ENCODE measurements at places on chromosomes 7 and 10.

- no peak for DNase-seq
Observed at GRCh38 chr7:157922576-157922975, 585.8 kb downstream of the DNAJB6 start.

GRCh38 chr7:107228291-107228690 lies 59.5 kb downstream of the HBP1 start:
- no peak for DNase-seq

GRCh38 chr10:68139448-68140272 lies 30.4 kb downstream of the MYPN start:
- no peak for DNase-seq

DNA sequence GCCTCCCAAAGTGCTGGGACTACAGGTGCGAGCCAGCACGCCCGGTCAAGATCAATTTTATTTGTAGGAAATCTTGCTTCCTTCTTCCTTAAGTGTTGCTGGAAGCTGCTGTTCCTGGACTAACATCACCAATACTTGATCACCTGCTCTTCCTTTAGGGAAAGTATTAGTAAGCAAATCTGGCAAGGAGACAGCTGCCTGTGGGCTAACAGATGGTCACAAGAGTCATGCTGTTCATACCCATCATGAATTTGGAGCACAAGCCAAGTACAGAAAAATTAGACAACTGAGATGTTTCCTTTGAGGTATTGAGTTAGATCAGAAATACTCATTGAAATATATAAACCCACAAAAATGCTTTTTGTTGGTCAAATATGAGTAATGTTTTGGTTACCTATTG lies 27.9 kb downstream of the BAIAP2L1 start:
- DNase-seq, result no peak

- DNase-seq, result peak; percentile 79
Observed at GRCh38 chr7:28018020-28018419, 162.6 kb downstream of the JAZF1 start.

All from posterior cingulate gyrus (tissue), 11 donors.